ENCODE measurements at places on chromosomes 4 and X. TPM values are rescaled to one million over a fixed set of nuclear protein-coding genes. Genes with fewer than 3 reads are reported as not detected.

SGMS2 gene
- 0.42 TPM for total RNA-seq

CYTL1 gene
- not detected for total RNA-seq

OTUD5 gene
- total RNA-seq, result 54.1 TPM

SH3BP2 gene
- total RNA-seq, result 69.3 TPM

PASD1 gene
- total RNA-seq, result not detected

ATXN3L gene
- not detected for total RNA-seq

CHRNA9 gene
- not detected for total RNA-seq

ARR3 gene
- total RNA-seq, result not detected

LDB2 gene
- total RNA-seq, result not detected

TRO gene
- 0.74 TPM for total RNA-seq

CTAG1B gene
- total RNA-seq, result not detected

MAGEE2 gene
- total RNA-seq, result not detected

ARHGEF38 gene
- not detected for total RNA-seq

TCEAL4 gene
- 5.1 TPM for total RNA-seq

DSPP gene
- total RNA-seq, result not detected

IL15 gene
- 1.4 TPM for total RNA-seq

TMPRSS11D gene
- total RNA-seq, result not detected

All from activated CD4-positive, alpha-beta T cell treated with anti-CD3 and anti-CD28 coated beads, Interleukin-2, amount 10 ng/mL, durations not matched to agents 7 days and 5 days (primary cell).